ENCODE measurements at places on chromosomes 16 and 17. TPM values are rescaled to one million over a fixed set of nuclear protein-coding genes. Genes with fewer than 3 reads are reported as not detected.

TPSB2 gene
- total RNA-seq, result not detected

KRT33B gene
- 0.61 TPM for total RNA-seq

WNK4 gene
- 2.7 TPM for total RNA-seq

SULT1A4 gene
- total RNA-seq, result 1.0 TPM

- DNase-seq, result no peak
These were observed 43.0 kb downstream of the OR1D5 start for GRCh38 chr17:3020381-3020780.

- no peak for DNase-seq
These were observed 159.5 kb upstream of the CACNG5 start for GRCh38 chr17:66675273-66675990.

- no peak for DNase-seq
These were observed 684 bp upstream of the APPBP2 start for GRCh38 chr17:60526726-60527125.

All from glutamatergic neuron (in vitro differentiated cells).